ENCODE measurements at places on chromosomes 5 and 9.

GRCh38 chr9:133403766-133404453, 13.9 kb downstream of the REXO4 start:
- DNase-seq: peak; percentile 30

DNA sequence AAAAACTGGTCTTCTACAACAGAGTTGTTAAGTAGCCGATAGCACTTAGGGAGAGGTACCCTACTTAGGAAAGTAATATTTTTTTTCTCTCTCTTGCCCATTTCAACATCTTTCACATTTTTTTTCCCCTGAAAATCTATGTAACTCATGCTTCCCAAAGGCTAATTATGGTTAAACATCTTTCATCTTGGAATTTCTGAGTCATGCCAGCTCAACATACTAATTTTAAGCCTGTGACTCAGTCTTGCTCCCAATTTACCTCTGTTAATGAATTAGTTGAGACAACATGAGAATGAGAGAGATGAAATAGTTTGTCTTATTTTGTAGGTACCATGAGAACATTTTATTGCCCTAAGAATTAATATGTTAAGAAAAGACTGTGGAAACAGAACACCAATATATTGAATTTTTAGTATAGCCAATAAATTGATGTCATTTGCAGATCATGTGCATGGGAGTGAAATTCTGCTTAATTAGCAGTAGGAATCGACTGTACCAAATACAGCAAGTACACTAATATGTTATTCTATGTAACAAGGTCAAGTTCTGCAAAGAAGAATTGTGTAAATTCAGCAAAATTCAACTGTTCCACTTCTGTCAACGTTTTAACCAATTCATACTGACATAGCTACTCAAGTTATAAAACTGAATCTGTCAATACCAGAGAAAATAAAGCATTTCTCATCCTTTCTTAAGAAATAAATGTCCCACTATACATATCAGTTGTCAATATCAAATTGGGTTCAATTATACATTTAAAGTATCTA, 550.0 kb downstream of the PTPRD start:
- peak; percentile 57 for DNase-seq

GRCh38 chr9:128394379-128395168, 23.4 kb downstream of the URM1 start:
- no peak for DNase-seq

- DNase-seq: no peak
Observed at GRCh38 chr5:59489551-59489950, 404.0 kb downstream of the PDE4D start.

- DNase-seq: no peak
Observed at GRCh38 chr9:3980771-3981170, 319.1 kb downstream of the GLIS3 start.

DNA sequence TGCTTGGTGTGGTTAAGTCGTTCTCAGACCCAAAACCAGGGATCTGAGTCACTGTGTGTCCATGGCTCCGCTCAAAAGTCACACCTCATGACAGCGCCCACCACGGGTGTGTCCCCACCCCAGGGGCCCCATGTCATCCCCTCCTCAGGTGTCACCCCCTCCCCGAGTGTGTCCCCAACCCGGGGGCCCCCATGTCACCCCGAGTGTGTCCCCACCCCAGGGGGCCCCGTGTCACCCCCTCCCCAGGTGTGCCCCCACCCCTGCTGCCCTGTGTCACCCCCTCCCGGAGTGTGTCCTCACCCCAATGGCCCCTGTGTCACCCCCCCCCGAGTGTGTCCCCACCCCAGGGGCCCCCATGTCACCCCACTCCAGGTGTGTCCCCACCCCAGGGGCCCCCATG, 5.1 kb downstream of the LRRC14B start:
- no peak for DNase-seq

DNA sequence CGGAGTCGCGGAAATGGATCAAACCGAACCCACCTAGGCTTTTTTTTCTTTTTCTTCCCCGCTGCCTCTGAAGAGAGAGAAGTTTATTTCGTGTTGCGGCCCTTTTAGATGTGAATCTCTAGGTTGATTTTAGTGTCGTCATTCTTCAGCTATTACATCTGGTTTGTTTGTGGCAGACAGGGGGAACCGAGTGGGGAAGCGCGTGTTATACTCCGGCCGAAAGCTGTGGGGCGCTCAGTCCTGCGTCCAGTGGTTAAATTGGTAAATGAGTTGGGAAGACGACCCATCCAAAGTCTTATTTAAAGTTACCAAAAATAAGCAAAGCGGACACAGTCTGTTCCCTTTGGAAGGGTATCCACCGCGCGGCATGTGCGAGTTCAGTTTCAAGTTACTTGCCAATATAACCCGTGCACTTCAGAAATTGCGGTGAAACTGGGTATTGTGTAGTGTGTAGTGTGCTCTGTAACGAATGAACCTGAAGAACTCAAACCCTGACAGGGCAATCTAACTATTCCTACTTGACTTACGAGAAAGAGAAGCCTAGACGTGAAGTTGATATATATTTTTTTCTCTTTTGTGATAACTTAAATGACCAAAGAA, 1.3 kb downstream of the MAN2A1 start:
- peak; percentile 73 for DNase-seq

GRCh38 chr9:38732885-38733284, 13.0 kb upstream of the FAM240B start:
- no peak for DNase-seq

GRCh38 chr5:88606626-88607025, 276.4 kb downstream of the MEF2C start:
- no peak for DNase-seq

- no peak for DNase-seq
Observed at GRCh38 chr5:77298146-77298545, 87.7 kb downstream of the PDE8B start.

GRCh38 chr9:114662081-114662989, 4.7 kb upstream of the TEX53 start:
- DNase-seq: peak; percentile 56

DNA sequence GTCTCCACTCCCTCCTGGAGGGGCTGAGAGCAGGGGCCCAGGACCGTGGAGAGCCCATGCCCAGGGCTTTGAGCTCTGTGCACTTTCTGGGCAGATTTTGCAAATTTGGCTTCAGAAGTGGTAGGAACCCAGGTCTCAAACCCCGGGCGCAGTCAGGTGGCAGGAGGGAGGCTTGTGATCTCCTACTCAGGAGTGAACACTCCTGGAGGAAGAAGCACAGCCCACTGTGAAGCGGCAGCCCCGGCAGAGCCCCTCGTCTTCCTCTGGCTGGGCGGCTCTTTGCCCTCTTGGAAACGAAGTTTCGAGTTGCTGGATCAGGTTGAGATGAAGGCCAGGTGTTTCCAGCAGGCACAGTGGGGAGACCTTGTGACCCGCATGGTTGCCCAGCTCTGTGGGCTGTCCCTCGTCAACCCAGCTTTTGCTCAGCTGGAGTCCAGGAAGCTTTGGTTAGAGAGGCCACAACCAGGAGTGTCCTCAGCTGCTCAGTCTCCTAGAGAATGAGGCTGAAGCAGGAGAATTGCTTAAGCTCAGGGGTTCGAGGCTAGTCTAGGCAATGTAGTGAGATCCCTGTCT, 48.5 kb downstream of the WNK2 start:
- DNase-seq: no peak

DNA sequence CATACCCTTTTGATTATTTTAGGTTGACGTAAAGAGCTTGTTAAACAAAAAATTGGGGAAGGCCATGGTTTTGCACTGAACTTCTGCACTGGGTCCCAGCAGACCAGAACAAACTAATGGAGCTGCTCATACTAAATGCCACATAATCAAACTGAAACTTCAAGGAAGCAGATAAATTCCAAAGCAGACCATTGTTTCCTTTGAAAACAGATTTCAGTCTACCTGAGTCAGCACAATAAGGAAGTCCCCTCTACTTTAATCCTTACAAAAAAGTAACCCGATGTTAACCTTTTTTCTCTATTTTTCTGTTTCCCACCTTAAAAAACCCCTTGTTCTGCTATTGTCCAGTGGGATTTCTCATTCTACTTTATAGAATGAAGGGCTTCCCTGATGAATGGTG, 39.2 kb downstream of the WDR36 start:
- no peak for DNase-seq

DNA sequence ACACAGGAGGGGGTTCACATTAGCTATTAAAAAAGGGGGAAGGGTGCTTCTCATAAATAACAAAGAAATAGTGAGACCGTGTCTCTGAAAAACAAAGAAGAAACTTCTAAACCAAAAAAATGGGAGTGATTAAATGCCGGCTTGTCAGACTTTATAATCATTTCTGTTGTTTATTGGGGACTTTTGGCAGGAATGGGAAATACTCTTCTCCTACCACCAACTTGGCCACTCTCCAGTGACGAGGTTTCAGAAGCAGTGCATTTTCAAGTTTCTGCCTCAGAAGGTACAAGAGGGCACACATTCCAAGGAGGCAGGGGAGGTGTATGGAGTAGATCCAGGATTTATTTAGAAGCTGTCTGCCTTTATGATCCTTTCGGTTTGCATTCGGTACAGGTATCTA, 46.2 kb downstream of the LIX1 start:
- no peak for DNase-seq

All from HT1080 (cell line).